ENCODE measurements at places on chromosomes 5 and 9.

GRCh38 chr5:145585-146323, 45.5 kb upstream of the LRRC14B start:
- no peak for DNase-seq

DNA sequence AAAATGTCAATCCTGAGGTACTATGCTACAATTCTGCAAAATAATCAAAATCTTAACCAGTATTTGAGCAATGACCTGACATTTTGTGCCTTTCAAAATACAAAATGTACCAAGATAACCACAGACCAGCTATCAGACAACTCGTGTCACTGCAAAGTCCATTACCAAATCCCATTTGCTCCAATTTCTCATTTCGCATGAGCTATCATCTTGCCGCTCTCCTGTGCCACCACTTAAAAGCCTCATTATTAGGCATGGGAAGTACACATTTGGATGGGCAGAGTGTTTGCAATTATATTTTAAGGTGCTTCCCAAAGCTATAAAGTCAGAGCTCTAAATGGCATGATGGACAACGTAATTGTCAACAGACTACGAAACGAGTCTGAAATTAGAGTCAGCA, 205.2 kb downstream of the AGTPBP1 start:
- DNase-seq, result no peak

- peak; percentile 65 for DNase-seq
These were observed 176.0 kb downstream of the MED10 start for GRCh38 chr5:6202149-6202967.

DNA sequence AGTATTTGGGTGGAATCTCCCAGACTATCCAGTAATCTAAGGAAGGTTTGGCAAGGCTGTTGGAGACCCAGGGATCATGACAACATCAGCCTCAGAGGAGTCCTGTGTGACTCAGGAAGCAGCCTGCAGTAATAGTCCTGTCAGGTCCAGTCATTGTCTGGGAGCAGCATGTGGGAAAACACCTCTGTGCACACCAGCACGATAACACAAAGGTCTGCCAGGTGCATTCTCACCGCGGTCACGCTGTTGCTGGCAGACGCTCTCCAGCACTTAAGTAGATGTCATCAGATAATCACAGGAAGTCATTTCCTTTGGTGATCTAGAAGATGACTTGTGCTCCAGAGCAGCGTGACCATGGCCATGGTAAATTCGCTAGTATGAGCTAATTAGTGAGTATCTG, 99.2 kb upstream of the IQGAP2 start:
- DNase-seq, result peak; percentile 93

GRCh38 chr5:142644640-142645361, 41.1 kb downstream of the FGF1 start:
- DNase-seq, result peak; percentile 98

DNA sequence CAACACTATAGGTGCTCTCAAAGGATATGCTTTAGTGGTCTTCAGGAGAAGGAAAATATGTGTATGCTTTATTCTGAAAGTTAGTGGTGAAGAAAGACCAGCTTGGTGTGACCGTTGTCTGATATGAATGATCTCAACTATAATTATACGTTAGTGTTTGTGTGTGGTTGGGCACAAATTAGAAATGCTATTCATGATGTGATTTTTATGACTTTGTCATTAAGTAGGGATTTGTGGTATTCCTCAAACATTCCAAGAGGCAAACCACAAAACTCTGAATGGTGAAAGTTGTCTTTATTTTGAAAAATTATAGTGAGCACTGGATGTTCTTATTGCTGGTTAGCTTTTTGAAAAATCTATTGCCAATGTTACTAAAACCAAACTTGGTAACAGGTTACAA, 6.2 kb upstream of the F2R start:
- no peak for DNase-seq

DNA sequence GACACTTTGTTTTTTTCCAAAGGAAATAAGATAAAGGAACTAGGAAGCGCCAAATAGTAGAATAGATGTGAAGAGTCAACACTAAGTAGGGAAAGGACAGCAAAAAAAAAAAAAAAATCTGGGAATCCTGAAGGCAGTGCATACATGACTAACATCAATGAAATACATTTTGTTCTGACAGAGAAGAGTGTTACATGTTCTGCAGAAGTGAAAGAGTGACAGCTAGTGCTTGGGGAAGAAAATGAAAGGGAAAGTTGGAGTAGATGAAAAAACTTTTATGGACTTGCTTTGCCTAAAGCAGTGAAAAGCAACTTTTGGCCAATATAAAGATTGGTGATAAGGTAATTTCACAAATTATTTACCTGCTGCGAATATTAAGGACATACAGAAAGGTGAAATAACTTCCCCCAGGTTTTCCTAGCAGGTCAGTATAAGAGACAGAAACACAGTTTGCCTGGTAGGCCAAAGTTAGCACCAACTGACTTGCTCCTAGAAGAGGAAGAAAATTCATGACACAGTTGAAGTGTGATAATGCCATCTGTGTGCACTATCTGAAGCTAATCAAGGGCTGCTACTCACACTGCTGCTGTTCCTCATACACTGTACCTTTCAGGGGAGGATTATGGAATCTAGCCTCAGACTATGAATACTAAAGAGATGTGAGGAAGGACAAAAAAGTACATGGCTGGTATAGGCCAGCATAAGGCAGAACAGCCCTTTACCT, 38.6 kb downstream of the RANBP6 start:
- DNase-seq, result no peak

DNA sequence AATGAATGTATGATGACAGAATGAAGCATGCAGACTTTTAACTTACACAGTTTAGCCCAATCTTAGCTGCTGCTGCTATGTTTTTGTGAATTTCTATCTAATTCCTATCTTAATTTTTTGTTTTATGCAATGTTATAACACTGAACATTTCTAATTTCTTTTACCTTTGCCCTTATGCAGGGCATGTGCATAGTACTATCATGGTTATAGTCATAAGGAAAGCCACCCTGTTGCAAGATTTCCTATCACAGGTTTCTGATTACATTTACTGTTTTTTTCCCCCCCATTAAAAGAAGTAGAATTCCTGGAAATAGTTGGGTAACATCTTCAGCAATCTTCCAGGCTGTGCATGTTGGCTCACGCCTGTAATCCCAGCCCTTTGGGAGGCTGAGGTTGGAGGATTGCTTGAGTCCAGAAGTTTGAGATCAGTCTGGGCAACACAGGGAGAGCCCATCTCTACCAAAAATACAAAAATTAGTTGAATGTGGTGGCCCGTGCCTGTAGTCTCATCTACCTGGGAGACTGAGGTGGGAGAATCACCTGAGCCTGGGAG, 164.4 kb downstream of the KDM4C start:
- DNase-seq, result no peak

DNA sequence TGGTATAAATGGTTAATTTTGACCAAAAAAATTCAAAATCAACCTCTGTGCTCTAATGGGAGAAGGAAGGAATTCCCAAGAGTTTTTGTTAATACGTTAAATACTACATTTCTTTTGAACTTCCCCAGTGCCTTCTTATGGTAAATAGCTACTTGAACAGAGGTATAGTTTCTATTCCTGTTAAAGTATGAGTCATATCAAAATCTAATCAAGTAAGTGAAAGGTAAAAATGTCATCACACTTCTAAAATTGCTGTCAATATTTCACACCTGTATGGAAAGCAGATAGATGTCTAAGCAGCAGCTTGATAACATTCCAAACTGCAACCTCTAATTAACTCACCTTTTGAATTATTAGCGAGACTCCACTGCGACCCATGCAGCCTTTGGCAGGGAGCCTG, 214.1 kb upstream of the MEF2C start:
- DNase-seq, result no peak

GRCh38 chr9:88689509-88690298, 154.7 kb downstream of the NXNL2 start:
- no peak for DNase-seq

- DNase-seq, result no peak
These were observed 59.3 kb downstream of the RGS3 start for GRCh38 chr9:113522858-113523257.

GRCh38 chr9:90555351-90556057, 87.1 kb downstream of the DIRAS2 start:
- no peak for DNase-seq

DNA sequence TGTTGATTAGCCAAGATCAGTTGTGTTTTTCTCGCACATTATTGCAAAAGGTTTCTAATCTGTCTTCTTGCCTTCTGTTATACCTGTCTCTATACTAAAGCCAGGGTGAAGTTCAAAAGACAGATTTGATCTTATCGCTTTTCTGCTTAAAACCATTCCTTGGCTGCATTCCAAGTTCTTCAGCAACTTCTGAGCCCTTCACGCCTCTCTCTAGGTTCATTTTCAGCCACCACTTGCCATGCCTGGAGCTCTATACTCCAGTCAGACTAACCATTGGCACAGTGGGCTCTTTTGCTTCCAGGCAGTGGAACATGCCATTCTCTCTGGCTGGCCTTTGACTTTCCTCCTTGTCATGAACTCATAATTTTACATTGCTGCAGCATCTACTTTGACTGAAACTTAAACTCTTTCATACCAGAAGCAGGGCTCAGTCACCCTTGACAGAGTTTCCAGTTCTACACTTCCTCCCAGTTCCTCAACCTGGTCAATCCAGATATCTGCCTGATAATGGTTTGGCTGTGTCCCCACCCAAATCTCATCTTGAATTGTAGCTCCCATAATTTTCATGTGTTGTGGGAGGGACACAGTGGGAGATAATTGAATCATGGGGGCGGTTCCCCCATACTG, 114.4 kb downstream of the SLC12A2 start:
- DNase-seq, result no peak

GRCh38 chr5:75167345-75167744, 69.3 kb downstream of the ANKRD31 start:
- no peak for DNase-seq

DNA sequence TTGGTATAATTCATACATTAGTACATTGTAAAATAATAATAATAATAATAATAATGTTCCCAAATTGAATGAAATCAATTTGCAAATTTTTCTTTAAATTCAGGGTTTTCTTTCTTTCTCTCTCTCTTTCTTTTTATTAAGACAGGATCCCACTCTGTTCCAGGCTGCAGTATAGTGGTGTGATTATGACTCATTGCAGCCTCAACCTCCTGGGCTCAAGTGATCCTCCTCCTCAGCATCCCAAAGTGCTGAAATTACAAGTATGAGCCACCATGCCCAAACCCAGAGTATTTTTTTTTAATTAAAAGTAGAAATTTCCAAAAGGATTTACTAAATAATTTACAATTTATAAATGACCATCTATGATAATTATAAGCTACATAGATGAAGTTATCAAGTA, 117.7 kb downstream of the HOMER1 start:
- DNase-seq, result no peak

DNA sequence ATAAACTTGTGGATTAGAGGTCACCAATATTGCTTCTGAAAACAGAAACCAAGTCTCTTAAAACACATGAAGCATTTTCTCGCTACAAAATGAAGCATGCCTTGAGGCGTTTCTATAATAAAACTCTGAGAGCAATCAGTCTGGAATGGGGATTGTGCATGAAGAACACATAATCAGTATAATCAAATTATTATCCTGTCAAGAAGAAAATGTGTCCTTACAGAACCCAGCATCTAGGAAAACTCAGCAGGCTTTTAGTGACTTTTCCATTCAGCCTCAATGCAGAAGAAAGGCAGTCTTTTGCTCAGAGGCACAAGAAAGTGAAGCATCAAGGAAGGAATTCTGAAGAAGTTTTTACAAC, 121.9 kb downstream of the CDH18 start:
- no peak for DNase-seq

- peak; percentile 75 for DNase-seq
These were observed 151.8 kb upstream of the VLDLR start for GRCh38 chr9:2469681-2470221.

DNA sequence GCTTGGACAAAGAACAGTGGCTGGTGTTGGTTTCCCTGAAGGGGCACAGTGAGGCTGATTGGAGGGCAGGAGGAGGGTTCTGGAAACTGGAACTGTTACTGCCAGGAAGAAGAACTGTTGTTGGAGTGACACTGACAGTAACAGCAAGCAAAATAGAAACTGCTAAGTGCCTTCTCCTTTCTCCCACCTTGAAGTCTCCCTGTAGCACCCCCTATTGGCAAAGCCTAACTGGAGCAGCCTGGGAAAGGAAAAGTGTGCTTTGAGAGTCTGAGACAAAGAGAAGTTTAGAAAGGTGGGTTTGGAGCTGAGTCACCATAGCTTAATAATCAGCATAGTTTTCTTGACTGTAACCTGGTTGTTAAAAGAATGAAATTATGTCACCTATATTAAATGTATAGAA, 2.5 kb upstream of the TMEM174 start:
- DNase-seq, result peak; percentile 68

DNA sequence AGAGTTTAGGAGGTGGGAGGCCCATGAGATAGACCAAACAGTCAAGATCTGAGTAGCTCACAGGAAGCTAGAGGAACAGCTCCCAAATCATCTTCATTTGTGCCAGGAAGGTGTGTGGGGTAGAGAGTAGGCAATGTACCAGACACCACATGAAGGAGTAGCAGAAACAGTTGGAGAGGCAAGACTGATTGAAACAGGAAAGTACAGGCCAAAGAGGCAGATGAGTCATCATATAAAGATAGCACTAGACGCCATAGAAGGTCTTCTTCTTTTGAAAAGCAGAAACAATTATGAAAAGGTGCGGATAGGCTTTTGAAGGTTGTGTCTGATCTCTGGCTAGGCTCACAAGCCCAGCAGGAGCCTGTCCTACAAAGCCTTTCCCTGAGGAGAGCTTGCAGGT, 62.7 kb upstream of the PALM2AKAP2 start:
- no peak for DNase-seq

GRCh38 chr9:137757613-137758029, 120.0 kb upstream of the CACNA1B start:
- peak; percentile 90 for DNase-seq

DNA sequence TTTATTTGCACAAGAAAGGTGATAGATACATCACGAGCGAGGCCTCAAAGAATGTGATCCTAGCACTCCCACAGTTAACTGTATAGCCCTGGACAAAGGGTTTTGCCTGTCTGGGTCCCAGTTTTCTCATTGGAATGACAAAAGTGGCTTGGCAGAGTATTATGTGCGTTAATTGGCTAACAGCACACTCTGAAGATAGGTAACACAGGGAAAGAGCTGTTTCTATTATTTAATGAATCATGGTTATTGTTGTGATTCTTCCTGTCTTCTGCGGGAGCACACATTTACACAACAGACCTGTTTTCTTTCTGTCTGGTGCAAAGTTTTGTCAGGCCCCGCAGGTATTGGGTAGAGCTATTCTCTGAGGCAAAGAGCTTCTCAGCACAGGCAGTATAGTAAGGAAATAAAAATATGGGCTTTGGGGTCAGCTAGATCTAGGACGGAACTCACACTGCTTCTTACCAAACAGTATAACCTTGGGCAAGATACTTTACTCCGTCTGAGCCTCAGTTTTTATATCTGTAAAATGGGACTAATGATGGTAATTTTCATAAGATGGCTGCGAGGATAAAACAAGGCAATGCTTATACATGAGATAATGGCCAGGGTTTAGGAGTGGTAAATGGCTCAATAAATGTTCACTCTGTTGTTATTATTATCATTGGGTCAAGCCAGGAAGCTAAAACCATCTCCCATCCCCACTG, 78.9 kb downstream of the PLAC8L1 start:
- DNase-seq, result no peak

DNA sequence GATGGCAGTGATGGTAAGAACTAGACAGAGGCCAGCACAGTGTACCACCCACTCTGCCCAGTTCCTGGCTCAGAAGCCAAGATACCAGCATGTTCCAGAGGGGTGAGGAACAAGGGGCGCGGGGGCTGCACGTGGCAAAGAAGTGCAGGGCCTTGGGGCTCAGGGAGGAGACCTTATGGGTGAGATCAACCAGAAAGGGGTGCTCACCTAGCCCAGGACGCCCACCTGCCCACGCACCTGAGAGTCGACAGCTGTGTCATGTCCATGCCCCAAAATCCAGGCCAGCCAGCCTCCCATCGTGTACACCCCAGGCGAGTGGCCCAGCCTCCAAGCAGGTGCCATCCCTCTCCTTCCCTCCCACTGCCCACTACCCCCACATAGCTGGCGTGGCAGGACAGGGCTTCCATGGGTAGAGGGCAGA, 34.9 kb downstream of the BICD2 start:
- DNase-seq, result no peak

Data from islet precursor cell (in vitro differentiated cells).